Activated naive CD8-positive, alpha-beta T cell treated with anti-CD3 and anti-CD28 coated beads, Interleukin-2, amount 10 ng/mL, durations not matched to agents 7 days and 5 days (primary cell): ENCODE measurements at places on chromosomes 6 and 20. TPM values are rescaled to one million over a fixed set of nuclear protein-coding genes. Genes with fewer than 3 reads are reported as not detected.
A peak's percentile ranks its signal among the peaks of the same experiment; 100 is the strongest.

GRCh38 chr6:139361211-139361610, 13.2 kb downstream of the CITED2 start:
- H3K27ac ChIP-seq, result no peak overlapping the region
- no peak for DNase-seq
- H3K36me3 ChIP-seq, result no peaks in the 10 kb centered on the region

- H3K27ac ChIP-seq, result no peak overlapping the region
- H3K4me1 ChIP-seq, result peaks cover 5% of the 10 kb centered on the region
- no peaks in the 10 kb centered on the region for H3K27me3 ChIP-seq
Observed at GRCh38 chr6:8075185-8075584, 11.0 kb upstream of the BLOC1S5 start.

DNA sequence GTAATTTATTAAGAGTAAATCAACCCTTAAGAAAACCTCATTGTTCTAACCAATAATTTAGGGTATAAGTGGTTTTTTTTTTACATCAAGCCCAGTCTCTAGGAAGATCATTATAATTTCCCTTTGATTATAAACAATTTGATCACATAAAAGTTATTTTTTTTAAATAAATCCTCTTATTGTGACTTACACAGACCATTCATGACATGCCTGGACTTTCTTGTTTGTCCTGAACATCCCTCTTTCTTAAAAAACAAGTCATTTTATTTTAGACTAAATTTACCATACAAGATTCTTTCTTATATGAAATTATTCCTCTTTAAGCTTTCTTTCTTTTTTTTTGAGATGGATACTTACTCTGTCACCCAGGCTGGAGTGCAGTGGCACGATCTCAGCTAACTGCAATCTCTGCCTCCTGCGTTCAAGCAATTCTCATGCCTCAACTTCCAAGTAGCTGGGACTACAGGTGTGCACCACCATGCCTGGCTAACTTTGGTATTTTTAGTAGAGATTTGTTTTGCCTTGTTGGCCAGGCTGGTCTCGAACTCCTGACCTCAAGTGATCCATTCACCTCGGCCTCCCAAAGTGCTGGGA, 53.6 kb upstream of the AGPAT4 start:
- H3K36me3 ChIP-seq, result no peaks in the 10 kb centered on the region
- H3K27me3 ChIP-seq, result peaks cover 5% of the 10 kb centered on the region

DNA sequence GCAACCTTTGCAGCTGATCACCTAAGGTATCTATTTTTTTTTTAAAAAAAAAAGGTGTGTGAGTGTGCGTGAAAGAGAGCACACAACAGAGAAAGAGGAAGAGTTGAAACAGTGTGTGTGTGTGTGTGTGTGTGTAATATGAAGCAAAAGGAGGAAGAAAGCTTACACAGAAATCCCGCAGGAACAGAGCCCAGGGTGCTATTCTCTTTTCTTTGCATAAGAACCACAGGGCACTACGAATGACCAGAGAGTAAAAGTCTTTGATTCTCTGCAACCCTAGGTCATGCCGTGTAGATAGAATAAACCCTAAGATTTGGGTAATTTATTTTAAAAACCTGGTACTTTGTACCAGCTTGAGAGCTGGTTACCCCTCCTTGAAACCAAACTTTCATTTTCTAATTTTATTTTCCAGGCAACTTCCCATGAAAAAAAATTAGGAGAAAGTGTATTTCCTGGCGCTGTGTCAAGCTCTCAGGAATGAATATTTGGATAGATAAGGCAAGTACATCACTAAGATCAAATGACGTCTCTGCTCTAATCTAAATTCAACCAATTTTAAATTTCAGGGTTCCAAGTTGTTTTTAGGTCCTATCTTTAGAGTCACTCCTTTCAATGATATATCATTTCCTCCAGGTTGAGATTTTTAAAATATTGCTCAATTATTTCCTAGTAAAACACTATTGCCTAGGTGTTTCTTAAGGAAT, 47.9 kb upstream of the ID4 start:
- no peak overlapping the region for H3K27ac ChIP-seq
- H3K4me1 ChIP-seq, result no peaks in the 10 kb centered on the region
- no peaks in the 10 kb centered on the region for H3K36me3 ChIP-seq
- H3K4me3 ChIP-seq, result no peak overlapping the region
- peaks cover 2% of the 10 kb centered on the region for H3K27me3 ChIP-seq

- H3K36me3 ChIP-seq, result no peaks in the 10 kb centered on the region
- no peak for DNase-seq
- H3K27ac ChIP-seq, result no peak overlapping the region
- peaks cover 2% of the 10 kb centered on the region for H3K27me3 ChIP-seq
- H3K4me1 ChIP-seq, result no peaks in the 10 kb centered on the region
Observed at GRCh38 chr6:135955099-135955498, 103.6 kb downstream of the PDE7B start.

GRCh38 chr6:160355001-160355400, 6.8 kb downstream of the SLC22A3 start:
- H3K27ac ChIP-seq, result no peak overlapping the region
- no peak for DNase-seq
- H3K4me1 ChIP-seq, result no peaks in the 10 kb centered on the region
- no peaks in the 10 kb centered on the region for H3K36me3 ChIP-seq

GRCh38 chr6:48747040-48747439, 636.0 kb upstream of the PTCHD4 start:
- no peak for DNase-seq
- H3K27me3 ChIP-seq, result no peaks in the 10 kb centered on the region
- no peak overlapping the region for H3K4me3 ChIP-seq
- no peaks in the 10 kb centered on the region for H3K36me3 ChIP-seq
- no peaks in the 10 kb centered on the region for H3K4me1 ChIP-seq
- H3K27ac ChIP-seq, result no peak overlapping the region

- no peak for DNase-seq
- peak overlapping the region; percentile 85 for H3K27ac ChIP-seq
Observed at GRCh38 chr6:159056003-159056402, 11.2 kb upstream of the TAGAP start.

DNA sequence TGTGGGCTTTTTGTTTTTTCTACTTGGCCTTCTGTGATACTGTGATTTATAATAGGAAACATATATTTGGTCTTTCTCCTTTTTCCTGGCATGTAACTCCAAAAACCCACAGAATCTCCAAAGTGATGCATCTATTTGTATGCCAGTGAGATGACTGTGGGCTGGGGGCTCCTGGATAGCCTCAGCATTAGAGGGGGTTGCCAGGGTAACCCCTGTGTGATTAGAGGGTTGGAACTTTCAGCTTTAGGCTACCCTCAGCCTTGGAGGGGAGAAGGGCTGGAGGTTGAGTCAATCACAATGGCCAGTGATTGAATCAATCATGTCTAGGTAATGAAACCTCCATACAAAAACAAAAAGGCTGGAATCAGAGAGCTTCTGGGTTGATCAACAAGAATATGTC, 10.6 kb upstream of the SFT2D1 start:
- H3K27ac ChIP-seq, result no peak overlapping the region
- H3K27me3 ChIP-seq, result peaks cover 53% of the 10 kb centered on the region
- no peak overlapping the region for H3K4me3 ChIP-seq
- no peak for DNase-seq
- H3K4me1 ChIP-seq, result peaks cover 4% of the 10 kb centered on the region

- no peaks in the 10 kb centered on the region for H3K36me3 ChIP-seq
Observed at GRCh38 chr6:139577124-139577762, 202.8 kb upstream of the CITED2 start.

DNA sequence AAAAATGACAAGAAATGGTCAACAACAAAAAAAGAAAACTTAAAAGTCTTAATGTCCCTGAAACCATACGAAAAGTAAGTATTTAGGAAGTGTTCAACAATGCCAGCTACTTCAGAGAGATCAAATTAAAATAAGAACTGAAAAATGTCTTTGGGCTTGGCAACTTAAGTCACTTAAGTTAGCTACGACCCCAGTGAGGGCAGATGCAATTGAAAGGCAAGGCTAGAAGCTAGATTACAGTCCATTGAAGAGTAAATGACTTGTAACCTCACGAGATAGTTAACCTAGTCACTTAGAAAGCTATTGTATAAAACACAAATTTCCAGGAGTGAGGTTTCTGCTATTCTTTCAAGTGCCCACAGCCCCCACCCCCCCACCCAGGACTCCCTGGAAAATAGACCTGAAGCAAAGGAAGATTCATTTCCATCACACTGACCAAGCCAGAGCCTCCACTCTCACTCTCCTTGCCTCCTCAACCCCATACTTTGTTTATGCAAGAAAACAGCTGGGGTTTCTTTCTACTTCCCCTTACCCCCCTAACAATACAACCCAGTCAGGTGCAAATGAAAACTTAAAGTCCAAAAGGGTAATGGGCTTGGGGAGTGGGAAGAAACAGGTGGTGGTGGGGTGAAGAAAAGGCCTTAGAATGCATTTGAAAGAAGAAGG, 14.6 kb downstream of the RTN4IP1 start:
- peaks cover 24% of the 10 kb centered on the region for H3K36me3 ChIP-seq
- H3K4me1 ChIP-seq, result peaks cover 32% of the 10 kb centered on the region
- H3K27ac ChIP-seq, result peak overlapping the region; percentile 17
- no peak for DNase-seq
- H3K4me3 ChIP-seq, result no peak overlapping the region
- H3K27me3 ChIP-seq, result no peaks in the 10 kb centered on the region

DNA sequence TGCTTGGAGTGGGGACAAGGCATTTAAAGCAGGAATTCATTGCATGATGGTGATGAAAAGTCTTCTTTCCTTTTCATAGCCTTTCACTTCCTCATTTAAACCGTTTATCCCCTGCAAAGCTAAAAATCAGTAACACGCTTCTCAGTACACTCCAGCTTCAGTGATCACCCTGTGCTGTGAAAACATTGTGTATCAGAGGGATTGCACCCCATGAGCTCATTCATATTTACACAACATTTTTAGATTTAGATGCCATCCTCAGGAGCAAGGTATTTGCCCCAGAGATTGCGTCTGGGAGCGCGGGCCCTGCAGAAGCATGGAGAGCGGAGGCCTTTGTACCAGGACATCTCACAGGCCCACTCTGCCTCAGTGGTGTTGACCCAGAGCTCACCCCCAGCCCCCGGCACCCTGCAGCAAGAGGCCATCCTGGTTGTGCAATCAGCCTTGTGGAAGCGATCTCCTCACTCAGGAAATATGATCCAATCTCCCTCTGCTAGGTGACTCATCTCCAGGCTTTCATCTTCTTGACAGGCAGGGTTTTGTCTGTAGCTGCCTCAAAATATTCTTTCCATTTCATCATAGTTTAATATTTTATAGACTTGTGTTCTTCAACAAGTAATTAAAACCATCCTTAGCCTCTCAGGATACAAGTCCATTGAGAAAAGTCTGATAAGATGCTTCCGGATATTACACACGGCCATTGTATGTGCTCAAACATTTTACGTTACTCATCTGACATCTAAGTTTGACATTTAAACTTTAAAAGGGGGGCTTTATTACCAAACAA, 38.9 kb upstream of the THBS2 start:
- H3K4me1 ChIP-seq, result no peaks in the 10 kb centered on the region
- H3K27me3 ChIP-seq, result no peaks in the 10 kb centered on the region
- no peak overlapping the region for H3K4me3 ChIP-seq
- no peak for DNase-seq
- H3K27ac ChIP-seq, result no peak overlapping the region

DNA sequence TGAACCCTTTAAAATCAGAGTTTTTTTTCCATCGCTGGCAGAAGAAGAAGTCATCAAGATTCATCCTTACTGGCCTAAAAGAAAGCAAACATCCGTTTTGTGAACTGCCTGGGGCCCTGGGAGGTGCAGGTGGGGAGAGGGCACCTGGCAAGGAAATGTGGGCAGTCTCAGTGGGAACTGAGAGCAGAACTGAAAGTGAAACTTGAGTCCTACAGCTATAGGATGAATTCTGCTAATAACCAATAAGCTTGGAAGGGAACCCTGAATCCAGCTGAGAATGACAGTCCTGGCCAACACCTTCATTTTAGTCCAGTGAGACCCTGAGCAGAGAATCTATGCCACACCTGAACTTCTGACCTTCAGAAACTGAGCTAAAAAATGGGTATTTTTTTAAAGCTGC, 130.1 kb upstream of the ASCC3 start:
- no peak overlapping the region for H3K27ac ChIP-seq
- H3K36me3 ChIP-seq, result no peaks in the 10 kb centered on the region
- no peaks in the 10 kb centered on the region for H3K27me3 ChIP-seq

- DNase-seq, result no peak
- H3K4me1 ChIP-seq, result no peaks in the 10 kb centered on the region
- no peak overlapping the region for H3K27ac ChIP-seq
- H3K27me3 ChIP-seq, result peaks cover 6% of the 10 kb centered on the region
- H3K4me3 ChIP-seq, result no peak overlapping the region
Observed at GRCh38 chr6:15143086-15143485, 102.8 kb upstream of the JARID2 start.

Gene FNDC11
- 0.55 TPM for total RNA-seq

Gene SERAC1
- 4.1 TPM for total RNA-seq

Gene GPR31
- total RNA-seq, result not detected

Gene PDYN
- total RNA-seq, result not detected
